ENCODE measurements at places on chromosomes 1 and 21.

- no peak for DNase-seq
Measured at GRCh38 chr1:223820515-223820858, 25.3 kb downstream of the TP53BP2 start.

GRCh38 chr1:64675718-64676345, 69.0 kb upstream of the RAVER2 start:
- no peak for DNase-seq

- DNase-seq, result peak; percentile 8
Measured at GRCh38 chr1:30061292-30062220, 661.8 kb downstream of the MATN1 start.

DNA sequence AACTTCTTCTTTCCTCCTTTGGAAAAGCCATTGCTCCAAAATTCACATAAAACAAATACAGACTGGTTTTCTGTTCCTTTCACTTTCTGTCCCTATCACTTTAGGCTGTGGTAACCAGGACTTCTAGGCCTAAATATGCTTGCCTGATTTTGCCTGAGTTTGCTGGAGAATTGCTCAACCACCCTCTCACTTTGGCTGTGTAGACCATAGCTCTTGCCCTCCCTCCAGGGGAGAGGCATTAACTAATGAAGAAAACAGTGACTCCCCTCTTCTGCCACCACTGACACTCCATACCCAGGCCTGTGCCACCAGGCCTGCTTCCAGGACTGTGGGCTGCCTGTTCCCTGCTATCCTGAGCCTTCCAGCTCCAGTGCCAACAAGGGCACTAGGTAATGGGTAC, 163.5 kb downstream of the TOMM20 start:
- DNase-seq, result no peak

DNA sequence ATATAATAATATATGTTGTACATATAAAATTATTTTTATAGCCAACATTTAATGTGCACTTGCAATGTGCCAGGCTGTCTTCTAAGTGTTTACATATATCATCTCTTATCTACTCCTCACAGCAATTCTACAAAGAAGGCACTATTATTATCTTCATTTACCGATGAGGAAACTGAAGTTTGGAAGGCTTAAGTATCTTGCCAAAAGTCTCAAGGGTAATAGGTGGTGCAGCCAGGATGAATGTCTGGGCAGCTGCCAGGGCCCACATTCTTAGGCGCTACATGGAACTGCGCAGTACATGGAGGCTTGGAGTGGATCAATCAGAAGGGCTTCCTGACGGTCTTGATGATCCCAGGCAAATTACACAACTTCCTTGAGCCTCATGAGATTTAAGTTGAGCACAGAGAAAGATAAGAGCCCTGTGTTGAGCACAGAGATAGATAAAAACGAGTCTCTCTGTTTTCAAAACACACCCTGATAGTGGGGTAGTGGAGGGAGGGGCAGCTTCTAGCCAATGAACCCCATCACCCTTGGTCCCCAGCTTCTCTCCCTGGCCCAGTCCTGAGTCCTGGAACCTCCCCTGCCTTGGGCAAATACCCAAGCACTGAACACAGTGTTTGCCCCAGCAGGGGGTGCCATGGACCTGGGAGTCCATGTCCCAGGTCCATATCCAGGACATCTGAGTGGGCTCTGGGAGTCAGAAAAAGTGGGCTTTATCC, 9.2 kb downstream of the POU3F1 start:
- DNase-seq, result no peak

- DNase-seq, result peak; percentile 85
Measured at GRCh38 chr1:211734791-211735190, 59.4 kb upstream of the NEK2 start.

DNA sequence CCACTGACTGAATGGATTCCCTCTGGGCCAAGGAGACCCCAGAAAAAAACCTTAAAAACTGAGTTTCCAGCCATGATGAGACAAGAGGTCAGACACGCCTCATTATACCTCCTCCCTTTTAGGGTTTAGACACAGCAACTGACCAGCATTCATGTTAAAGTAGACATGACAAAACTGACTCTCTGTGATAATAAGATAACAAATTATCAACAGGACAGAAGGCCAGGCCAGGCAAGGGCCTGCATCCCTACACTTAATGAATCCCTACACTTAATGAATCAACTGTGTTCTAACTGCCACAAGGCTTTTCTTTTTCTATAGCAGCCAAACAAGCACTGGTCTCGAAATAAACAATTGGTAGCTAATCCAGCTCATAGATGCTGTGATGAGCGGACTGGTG, 33.3 kb upstream of the FAM89A start:
- no peak for DNase-seq

GRCh38 chr1:177287270-177287669, 116.5 kb downstream of the BRINP2 start:
- DNase-seq, result no peak

- DNase-seq, result no peak
Measured at GRCh38 chr1:184457500-184457899, 70.7 kb downstream of the C1orf21 start.

- no peak for DNase-seq
Measured at GRCh38 chr1:171083222-171083621, 7.5 kb upstream of the FMO3 start.
